NCI-H82 (cell line): ENCODE measurements at places on chromosomes 1 and 21.

DNA sequence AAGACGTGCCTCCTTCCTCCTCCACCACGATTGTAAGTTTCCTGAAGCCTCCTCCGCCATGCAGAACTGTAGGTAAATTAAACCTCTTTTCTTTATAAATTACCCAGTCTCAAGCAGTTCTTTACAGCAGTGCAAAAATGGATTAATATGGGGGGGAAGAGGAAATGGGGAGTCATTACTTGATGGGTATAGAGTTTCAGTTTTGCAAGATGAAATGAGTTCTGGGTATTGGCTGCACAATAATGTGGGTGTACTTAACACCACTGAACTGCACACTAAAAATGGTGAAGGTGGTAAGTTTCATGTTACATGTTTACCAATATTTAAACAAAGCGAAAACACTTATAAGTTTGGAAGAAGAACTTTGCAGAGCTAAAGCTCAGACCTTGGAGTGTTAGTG, 24.3 kb upstream of the DISP1 start:
- no peak for DNase-seq

- peak; percentile 87 for DNase-seq
Observed at GRCh38 chr1:20472860-20473711, 12.9 kb downstream of the CAMK2N1 start.

DNA sequence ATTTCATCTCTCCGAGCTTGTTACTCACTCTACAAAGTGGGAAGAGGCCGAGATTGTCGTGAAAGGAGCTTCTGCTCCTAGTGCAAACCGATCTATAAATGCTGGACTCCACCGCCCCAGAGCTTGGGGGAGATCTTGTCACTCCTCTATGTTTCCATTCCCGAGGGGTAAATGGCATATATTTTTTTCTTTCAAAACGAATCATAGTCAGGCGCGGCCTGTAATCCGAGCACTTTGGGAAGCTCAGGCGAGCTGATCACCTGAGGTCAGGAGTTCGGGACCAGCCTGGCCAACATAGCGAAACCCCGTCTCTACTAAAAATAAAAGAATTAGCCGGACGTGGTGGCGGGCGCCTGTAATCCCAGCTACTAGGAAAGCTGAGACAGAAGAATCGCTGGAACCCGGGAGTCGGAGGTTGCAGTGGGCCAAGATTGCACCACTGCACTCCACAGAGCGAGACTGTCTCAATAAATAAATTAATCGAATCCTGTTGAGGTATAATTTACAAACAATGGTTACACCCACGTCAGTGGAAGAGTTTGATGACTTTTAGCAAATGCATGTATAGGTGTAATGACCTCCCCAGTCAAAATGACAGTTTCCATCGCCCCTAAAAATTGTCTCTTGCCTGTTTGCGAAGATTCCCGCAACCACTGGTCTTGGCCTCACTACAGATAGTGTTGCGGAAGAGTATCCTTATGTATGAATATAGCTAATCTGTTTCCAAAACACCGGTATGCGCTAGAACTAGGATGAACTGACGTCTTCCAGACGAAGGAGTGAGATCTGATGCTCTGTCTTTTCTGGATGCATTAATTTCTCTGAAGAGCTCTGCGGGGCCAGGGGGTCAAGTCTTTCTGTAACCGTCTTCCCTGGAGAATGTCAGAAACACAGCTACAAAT, 840 bp upstream of the HEATR1 start:
- no peak for DNase-seq

DNA sequence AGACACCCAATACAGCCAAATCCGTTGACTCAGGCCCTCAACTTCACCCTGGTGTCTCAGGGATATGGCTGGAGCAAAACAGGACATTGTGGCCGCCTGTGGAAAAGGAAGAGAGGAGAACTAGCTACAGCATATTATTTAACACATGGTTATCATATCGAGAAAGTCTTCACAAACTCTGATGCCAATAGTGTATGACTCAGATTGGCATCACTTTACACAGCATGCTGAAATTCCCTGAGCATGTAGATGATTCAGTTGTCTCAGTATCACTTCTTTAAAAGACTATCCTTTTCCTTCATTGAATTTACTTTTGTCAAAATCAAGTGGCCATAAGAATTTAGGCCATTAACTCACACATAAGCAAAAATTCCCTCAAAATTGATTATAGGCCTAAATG, 20.1 kb downstream of the HSD3B2 start:
- DNase-seq = no peak

DNA sequence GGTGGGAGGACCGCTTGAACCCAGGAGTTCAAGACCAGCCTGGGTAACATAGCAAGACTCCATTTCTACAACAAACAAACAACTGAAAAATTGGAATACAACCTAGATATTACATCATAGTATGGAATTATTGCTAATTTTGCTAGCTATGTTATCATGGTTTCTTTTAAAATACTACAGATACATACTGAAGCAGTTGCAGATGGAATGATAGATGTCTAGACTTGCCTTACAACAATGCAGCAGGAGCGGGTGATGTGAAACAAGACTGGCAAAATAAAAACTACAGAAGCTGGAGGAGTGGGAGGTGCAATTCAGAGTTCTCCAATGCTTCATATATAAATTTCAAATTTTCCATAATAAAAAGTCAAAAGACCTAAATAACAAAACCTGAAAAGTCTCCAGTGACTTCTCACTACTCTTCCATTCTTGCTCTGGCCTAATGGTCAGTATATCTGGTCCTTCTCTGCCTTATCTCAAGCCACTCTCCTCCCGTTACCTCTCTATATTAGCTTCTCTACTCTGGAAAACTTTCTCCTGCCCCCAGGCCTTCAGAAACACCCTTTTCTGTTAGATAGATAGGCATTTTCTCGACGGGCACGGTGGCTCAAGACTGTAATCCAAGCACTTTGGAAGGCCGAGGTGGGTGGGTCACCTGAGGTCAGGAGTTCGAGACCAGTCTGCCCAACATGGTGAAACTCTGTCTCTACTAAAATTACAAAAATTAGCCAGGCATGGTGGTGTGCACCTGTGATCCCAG, 28.5 kb upstream of the TMEM200B start:
- no peak for DNase-seq

- DNase-seq = no peak
Observed at GRCh38 chr1:89698624-89699023, 65.7 kb downstream of the LRRC8C start.

- no peak for DNase-seq
Observed at GRCh38 chr1:243246916-243247315, 8.2 kb downstream of the CEP170 start.

DNA sequence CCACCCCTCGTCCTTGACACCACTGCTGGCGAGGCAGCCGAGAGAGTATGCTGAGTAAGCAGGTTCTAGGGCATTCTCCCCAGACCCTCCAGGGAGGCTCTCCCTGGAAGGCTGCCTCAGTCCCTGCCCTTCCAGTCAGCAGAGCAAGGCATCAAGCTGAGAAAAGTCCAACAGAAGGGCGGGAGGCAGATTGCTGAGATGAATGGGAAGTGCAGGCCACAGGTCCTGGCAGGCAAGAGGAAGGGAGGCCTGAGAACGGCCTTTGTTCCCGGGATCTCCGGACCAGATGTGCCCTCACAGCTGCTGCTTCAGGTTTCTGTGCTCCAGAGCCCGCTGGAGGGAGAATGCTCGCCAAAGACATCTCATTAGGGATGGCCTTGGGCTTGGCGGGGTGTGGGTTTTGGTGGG, 270.0 kb upstream of the VAMP3 start:
- DNase-seq = no peak

DNA sequence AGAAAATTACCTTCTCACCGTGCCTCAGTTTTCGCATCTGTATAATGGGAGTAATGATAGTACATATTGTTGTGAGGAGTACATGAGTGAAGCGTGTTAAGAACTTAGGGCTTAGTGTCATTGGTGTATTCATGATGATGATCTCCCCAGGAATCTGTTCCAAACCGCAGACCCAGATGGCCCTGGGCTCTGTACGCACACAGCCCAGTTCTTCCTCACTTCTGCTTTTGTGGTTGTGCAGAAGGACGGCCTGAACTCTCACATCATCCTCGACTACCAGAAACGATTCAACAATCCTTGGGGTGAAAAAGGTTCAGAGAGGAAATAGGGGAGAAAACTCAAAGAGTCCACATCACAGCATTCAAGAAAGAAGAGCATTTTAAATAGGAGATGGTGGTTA, 323.0 kb downstream of the CAMTA1 start:
- no peak for DNase-seq

DNA sequence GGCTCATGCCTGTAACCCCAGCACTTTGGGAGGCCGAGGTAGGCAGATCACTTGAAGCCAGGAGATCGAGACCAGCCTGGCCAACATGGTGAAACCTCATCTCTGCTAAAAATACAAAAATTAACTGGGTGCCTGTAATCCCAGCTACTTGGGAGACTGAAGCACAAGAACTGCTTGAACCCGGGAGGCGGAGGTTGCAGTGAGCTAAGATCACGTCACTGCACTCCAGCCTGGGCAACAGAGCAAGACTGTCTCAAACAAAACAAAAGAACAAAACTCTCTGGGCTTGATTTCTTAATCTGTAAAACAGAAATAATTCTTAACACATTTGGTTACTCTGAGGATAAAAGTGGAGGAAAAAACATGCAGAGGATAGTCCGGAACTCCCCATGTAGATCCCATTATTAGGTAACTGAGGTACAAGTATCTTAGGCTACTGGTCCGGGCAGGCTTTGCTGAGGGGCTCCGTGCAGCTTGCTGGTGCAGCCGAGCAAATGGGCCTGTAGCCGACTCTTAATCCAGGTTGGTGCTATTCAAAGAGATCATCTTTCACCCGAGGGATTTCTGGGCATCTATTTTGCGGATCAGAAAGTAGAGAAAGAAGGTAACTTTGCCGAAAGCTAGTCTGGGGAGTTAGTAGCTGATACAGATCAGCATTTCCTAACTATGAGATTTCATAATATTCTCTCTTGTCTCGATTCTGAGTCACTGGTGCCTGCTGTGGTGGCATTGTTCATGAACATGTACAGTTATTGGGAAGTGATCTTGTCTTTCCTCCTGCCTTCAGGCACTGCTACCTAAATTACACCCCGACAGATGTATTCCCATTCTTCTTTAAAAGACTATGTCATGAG, 56.8 kb downstream of the NFIA start:
- DNase-seq = peak; percentile 56

- DNase-seq = peak; percentile 60
Observed at GRCh38 chr1:178541829-178542553, 29.1 kb downstream of the TEX35 start.

DNA sequence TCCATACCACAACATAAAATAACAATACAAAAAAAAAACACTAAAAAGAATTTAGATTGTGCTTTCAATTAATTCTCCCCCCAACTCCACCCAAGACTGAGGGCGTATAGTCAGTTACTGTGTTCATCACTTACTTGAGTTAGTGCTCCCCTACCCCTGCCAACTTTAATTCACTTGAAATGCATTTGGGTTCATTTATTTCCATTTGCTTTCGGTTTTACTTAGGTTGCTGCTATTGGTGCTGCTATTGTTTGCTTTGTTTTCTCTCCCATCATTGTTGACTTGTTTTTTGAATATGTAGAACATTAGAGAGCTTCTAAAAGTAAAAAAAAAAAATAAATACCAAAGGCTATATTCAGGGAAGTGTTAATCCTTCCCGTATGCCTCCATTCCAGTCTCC, 10.7 kb upstream of the CYYR1 start:
- DNase-seq = no peak

- DNase-seq = peak; percentile 7
Observed at GRCh38 chr1:91613595-91613994, 112.9 kb downstream of the CDC7 start.

GRCh38 chr1:228417483-228418203, 982 bp upstream of the TRIM17 start:
- no peak for DNase-seq

DNA sequence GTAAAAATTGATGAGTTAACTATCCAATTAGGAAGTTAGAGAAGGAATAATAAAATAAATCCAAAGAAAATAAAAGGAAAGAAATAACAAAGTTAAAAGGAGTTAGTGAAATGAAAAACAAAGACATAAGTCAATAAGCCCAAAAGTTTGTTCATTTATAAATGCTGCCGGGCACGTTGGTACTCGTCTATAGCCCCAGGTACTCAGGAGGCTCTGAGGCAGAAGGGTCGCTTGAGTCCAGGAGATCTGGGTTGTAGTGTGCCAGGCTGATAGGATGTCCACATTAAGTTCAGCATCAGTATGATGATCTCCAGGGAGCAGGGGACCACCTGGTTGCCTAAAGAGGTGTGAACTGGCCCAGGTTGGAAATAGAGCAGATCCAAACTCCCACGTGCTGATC, 35.5 kb upstream of the VANGL1 start:
- no peak for DNase-seq

GRCh38 chr1:111600886-111601386, 18.7 kb upstream of the RAP1A start:
- no peak for DNase-seq

DNA sequence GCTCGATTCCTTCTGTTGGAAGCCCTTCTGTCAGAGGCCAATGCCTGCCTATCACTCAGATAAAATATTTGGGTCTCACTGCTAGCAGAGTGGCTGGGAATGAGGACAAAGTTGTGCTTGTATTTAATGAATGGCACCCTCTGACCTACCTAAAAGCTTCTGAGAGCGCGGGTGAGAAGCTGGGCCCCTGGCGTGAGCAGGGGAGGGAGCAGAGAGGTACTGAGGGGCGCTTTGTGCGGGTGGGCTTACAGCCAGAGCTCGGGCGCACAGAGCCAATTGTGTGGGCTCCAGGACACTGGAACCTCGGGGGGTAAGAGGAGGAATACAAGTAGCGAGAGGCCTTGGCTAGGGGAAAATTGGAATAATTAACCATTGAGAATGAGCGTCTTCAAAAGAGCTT, 32.3 kb downstream of the PCAT6 start:
- no peak for DNase-seq

GRCh38 chr1:205301205-205301821, 20.2 kb downstream of the NUAK2 start:
- DNase-seq = peak; percentile 92

GRCh38 chr1:33007190-33008050, 29.3 kb downstream of the AK2 start:
- peak; percentile 60 for DNase-seq

DNA sequence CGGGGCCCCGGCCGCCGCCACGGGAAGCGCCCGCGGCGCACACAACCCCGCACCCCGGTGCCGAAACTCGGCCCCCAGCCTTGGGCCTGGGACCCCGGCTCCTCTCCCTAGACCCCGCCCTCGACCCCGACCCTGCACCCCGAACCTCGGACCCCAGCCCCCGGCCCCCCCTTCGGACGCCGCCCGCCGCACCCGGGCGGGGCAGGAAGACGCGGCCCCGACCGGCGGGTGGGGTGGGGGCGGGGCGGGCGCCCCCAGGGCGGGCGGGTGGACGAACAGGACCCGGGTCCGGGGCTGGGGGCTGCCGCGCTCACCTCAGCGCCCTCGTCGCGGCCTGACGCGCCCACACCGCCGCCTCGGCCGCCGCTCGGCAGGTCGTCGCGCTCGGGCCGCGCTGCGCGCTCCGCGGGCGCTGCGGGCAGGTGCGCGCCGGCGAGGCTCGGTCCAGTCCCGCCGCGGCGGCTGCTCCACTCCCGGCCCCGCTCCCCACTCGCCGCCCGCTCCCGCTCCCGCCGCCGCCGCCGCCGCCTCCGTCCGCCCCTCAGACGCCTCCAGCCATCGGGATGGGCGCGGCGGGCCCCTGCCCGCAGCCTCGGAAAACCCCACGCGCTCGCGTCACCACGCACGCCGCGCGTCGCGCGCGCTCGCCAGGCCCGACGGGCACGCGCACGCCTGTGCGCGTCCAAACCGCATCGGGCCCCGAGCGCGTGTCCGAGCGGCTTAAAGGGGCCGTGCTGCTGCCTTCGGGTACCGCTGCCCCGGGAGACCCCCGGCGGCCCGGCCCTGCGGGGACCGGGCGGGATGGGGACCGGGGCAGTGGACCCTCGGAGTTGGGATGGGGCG, at the start of gene GNB1:
Gene GNB1, minus strand, starts transcription at position 582 of the 843 bp plus-strand sequence. CDS start 65,634 bp downstream, outside the sequence.
- peak; percentile 92 for DNase-seq

- no peak for DNase-seq
Observed at GRCh38 chr1:218371927-218372672, 27.0 kb downstream of the TGFB2 start.
